ENCODE measurements at places on chromosomes 6 and 20. TPM values are rescaled to one million over a fixed set of nuclear protein-coding genes. Genes with fewer than 3 reads are reported as not detected.

Gene SLC35F1
- not detected for total RNA-seq

- peak overlapping the region; percentile 68 for H3K27ac ChIP-seq
- no peaks in the 10 kb centered on the region for H3K27me3 ChIP-seq
- peak; percentile 37 for DNase-seq
- no peaks in the 10 kb centered on the region for H3K36me3 ChIP-seq
- no peak overlapping the region for H3K4me3 ChIP-seq
Measured at GRCh38 chr6:114714836-114715507, 372.1 kb upstream of the HS3ST5 start.

Gene CD24
- 17.6 TPM for total RNA-seq

DNA sequence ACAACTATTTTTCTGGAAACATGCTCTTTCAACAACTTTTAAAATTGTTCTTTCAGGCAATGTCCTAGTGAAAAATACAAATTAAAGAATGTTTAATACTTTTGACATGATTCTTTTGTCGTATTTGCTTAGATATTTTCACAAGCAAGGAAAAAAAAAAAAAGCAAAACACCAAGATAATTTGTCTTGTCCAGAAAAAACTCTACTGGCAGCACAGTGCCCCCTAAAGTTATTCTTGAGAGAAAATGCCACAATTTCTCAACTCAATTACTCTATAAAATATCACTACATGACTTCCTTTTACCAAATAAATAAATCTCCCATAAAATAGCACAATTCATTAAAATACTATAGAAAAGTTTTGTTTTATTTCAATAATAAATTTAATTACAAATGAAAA is 652.5 kb upstream of the EPHA7 start:
- no peaks in the 10 kb centered on the region for H3K27me3 ChIP-seq
- no peak overlapping the region for H3K27ac ChIP-seq
- no peak for DNase-seq

Gene WFDC5
- not detected for total RNA-seq

DNA sequence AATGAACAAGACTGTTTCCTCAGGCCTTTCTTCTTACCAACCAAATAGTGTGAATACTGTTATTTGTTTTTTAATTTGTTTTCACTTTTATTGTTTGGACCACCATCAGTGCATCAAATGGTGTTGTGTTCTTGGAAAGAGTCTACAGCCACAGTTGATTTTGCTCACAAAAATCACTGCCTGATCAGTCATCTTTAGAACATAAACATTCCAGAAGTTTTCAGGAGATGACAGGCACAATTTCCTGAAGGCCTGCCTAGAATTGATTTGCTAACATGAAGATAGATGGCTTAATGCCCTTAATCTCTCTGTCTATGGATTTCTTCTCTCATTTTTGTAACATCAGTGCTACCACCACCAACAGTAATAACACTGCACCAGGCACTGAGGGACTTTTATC is 13.5 kb downstream of the IL22RA2 start:
- H3K27ac ChIP-seq, result no peak overlapping the region
- no peak overlapping the region for H3K4me3 ChIP-seq
- H3K4me1 ChIP-seq, result peaks cover 2% of the 10 kb centered on the region
- no peaks in the 10 kb centered on the region for H3K36me3 ChIP-seq

Gene HAO1
- total RNA-seq, result not detected

Gene BEND3
- total RNA-seq, result 8.1 TPM

DNA sequence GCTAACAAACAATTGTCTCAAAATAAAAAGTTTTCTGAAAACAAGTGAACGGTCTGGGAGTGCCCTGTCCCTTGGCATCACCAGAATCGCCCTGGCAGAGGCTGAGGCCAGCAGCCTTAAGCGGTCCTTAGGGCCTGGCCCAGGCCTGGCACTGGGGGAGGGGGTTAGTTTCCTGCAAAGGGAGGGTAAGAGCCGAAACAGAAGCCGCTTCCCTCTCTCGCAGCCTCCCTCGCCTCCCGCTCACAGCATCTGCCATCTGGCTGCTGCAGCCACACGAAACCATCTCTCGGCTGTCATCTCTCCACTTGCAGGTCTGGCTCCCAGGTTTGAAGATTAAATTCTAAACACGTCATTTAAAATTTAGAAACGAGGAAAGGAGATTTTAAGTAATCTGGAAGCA is 31.5 kb downstream of the PMEPA1 start:
- H3K27ac ChIP-seq, result no peak overlapping the region
- H3K36me3 ChIP-seq, result no peaks in the 10 kb centered on the region
- no peaks in the 10 kb centered on the region for H3K27me3 ChIP-seq

Data from GM12878 (cell line).